ENCODE measurements at places on chromosomes 3 and 15.

- no peak for DNase-seq
These were observed 39.4 kb upstream of the FRMD4B start for GRCh38 chr3:69425249-69425648.

DNA sequence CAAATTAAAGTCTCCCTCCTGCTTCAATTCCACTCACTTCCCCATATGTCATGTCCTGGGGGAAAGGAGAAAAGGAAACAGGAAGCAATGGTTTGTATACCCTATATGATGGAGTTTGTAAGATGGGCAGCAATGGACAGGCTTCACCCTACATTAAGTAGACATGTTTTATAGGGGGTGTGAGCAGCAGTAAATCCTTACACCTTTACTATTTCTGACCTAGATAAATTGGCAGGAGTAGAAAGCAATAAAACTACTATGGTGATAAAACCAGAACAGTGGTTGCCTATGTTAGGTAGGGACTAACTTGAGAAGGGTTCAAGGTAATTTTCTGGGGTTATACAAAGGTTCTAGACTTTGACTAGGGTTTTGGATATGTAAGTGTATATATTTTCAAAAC, 301.7 kb downstream of the GBE1 start:
- no peak for DNase-seq

DNA sequence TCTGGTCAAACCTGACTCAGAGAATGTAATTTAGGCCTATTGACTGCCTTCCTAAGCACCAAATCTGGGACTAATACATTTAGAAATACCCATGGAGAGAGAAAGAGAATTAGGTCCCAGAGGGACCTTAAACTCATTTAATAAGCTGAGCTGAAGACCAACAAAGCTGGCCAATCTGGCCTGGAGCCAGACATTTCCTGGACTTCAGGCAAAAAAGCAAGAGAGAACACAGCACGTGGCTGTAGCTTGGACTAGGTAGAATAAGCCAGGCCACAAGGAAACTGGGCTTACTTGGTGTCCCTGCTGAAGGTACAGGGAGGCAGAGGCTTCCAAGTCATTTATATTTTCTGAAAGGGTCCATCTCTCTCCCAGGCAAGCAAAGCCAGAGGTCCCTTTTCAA, 88.1 kb downstream of the RTP4 start:
- DNase-seq, result no peak

GRCh38 chr15:40844696-40845030, 815 bp downstream of the SPINT1 start:
- no peak for DNase-seq
